ENCODE measurements at places on chromosomes 6 and 20.

DNA sequence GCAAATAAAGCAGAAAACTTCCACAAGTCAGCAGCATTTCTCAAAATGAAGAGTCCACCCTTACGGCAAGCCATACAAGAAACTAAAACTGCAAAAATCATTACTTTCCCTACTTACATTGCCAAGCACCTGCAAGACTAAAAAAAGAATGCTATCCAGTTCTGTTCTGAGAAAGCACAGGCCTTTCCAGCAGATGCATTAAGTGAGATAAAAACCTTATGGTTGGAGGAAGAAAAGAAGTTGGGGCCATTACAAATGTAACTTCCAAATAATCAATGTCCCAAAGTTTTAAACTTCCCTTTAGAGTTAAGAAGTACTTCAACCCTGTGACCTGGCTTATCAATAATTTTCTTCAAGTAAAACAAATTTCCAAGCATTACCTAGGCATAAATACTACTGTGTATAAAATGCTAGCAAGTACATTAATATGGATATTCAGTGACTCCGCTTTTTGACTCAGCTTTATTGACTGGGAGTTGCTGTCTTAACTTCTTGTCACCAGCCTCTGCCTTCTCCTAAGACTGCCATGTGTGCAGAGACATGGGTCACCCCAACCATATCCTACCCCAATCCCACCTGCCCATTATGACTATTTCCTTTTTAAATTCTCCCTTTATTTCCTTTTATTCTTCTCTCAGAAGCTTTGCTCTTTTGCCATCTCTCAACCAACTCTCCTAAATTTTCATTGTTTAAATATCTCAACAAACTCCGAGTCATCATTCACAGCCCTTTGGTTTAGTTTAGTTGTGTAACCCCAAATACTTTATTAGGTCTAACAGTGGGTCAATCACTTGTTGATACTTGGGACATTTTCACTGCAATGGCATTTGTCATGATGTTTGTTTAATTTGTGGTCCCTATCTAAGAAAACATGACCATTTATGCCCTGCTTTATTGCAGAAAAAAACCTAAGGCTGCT, 49.7 kb downstream of the SLC22A23 start:
- no peak for DNase-seq

GRCh38 chr20:22807045-22807444, 222.7 kb upstream of the FOXA2 start:
- DNase-seq = no peak

GRCh38 chr6:91485047-91485446, 898.2 kb upstream of the MAP3K7 start:
- no peak for DNase-seq

DNA sequence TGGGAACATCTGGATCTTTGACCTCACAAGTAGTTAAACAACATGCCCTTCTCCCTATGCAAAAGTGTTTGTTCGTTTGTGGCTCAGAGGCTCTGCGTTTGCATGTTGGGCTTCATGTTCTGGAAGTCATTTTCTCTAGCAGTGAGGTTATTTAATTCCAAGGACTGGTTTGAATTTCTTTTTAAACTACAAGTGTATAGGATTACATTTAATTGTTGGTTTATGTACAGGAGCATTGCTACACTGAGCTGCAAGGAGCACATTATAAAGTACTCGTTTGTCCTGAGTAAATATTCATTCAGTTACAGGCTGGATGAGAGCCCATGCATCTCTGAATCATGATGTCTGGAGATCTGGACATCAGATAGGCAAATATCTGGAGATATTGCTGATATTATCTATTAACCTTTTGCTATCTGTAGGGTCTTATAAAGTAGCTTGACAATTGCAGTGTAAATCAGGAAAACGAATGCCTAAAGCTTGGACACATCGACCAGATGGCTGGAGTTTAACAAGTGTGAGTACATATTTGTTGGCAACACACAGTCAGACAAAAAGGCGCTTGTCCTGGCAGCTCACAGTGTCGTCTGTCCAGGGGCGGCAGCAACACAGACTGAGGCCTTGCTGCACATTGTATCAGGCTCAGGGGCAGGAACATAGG, 84.6 kb downstream of the PDE7B start:
- no peak for DNase-seq

- DNase-seq = no peak
These were observed 45.3 kb upstream of the ZNF184 start for GRCh38 chr6:27517928-27518787.

- no peak for DNase-seq
These were observed 5.2 kb downstream of the PHF10 start for GRCh38 chr6:169719117-169719516.

DNA sequence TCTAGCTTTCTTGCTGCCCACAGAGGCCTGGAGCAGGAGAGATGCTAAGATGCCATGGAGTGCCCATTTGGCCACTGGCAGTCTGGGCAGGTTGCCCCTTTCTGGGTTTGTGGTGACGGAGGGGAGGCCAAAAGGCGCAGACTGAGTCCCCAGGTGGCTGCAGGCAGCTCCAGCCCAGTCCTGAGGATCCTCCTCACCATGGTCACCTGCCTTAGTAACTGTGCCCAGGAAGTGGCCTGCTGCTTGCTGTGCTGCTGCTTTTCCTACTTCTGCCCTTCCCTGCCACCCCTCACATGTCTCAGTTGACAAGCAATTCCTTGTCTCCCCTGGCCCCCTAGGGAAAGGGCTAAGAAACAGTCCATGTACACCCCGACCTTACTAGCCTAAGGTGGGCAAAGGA, 35.3 kb upstream of the KIFC1 start:
- DNase-seq = no peak

- DNase-seq = no peak
These were observed 226.6 kb upstream of the TAB2 start for GRCh38 chr6:149090937-149091336.
